Left colon (tissue), 2 donors: ENCODE measurements at places on chromosomes 3 and 15. TPM values are rescaled to one million over a fixed set of nuclear protein-coding genes. Genes with fewer than 3 reads are reported as not detected.

The RTP1 gene
- total RNA-seq, result not detected

The GPR156 gene
- total RNA-seq, result not detected

The EPHB1 gene
- total RNA-seq, result 1.1 TPM

The ULK3 gene
- total RNA-seq, result 83.2 TPM

The SCAMP5 gene
- 4.5 TPM for total RNA-seq

The ZNF660 gene
- 1.2 TPM for total RNA-seq

The HES1 gene
- 98.7 TPM for total RNA-seq

The LRRC31 gene
- 38.5 TPM for total RNA-seq

The GATM gene
- total RNA-seq, result 3.5 TPM

The VIPR1 gene
- total RNA-seq, result 128 TPM

The PLA2G4E gene
- total RNA-seq, result not detected

The IGSF11 gene
- total RNA-seq, result 0.50 TPM

The GP5 gene
- total RNA-seq, result not detected

The ACSBG1 gene
- total RNA-seq, result 0.58 TPM

The CSPG4 gene
- 2.1 TPM for total RNA-seq

The C3orf52 gene
- 35.8 TPM for total RNA-seq

The ABHD17C gene
- 160 TPM for total RNA-seq

The KNG1 gene
- total RNA-seq, result 3.6 TPM

The PLSCR5 gene
- not detected for total RNA-seq

The THRB gene
- 26.2 TPM for total RNA-seq

The ZNF860 gene
- 0.79 TPM for total RNA-seq

The HIGD2B gene
- total RNA-seq, result not detected

The VWA5B2 gene
- total RNA-seq, result 2.2 TPM

The SLC28A2 gene
- 39.0 TPM for total RNA-seq

The XCR1 gene
- not detected for total RNA-seq

The FRMD5 gene
- 2.0 TPM for total RNA-seq

The SRGAP3 gene
- total RNA-seq, result 8.0 TPM

The SMAD6 gene
- total RNA-seq, result 11.2 TPM

The ZNF774 gene
- 21.2 TPM for total RNA-seq

The PPP2R3A gene
- 28.2 TPM for total RNA-seq

The ATOSA gene
- total RNA-seq, result 59.0 TPM

The BRK1 gene
- 79.7 TPM for total RNA-seq

The TLR9 gene
- total RNA-seq, result not detected

The BUB1B gene
- 2.9 TPM for total RNA-seq

The RYK gene
- total RNA-seq, result 33.7 TPM

The GABRR3 gene
- not detected for total RNA-seq
